ENCODE measurements at places on chromosomes 11 and 22.
A peak's percentile ranks its signal among the peaks of the same experiment; 100 is the strongest.

DNA sequence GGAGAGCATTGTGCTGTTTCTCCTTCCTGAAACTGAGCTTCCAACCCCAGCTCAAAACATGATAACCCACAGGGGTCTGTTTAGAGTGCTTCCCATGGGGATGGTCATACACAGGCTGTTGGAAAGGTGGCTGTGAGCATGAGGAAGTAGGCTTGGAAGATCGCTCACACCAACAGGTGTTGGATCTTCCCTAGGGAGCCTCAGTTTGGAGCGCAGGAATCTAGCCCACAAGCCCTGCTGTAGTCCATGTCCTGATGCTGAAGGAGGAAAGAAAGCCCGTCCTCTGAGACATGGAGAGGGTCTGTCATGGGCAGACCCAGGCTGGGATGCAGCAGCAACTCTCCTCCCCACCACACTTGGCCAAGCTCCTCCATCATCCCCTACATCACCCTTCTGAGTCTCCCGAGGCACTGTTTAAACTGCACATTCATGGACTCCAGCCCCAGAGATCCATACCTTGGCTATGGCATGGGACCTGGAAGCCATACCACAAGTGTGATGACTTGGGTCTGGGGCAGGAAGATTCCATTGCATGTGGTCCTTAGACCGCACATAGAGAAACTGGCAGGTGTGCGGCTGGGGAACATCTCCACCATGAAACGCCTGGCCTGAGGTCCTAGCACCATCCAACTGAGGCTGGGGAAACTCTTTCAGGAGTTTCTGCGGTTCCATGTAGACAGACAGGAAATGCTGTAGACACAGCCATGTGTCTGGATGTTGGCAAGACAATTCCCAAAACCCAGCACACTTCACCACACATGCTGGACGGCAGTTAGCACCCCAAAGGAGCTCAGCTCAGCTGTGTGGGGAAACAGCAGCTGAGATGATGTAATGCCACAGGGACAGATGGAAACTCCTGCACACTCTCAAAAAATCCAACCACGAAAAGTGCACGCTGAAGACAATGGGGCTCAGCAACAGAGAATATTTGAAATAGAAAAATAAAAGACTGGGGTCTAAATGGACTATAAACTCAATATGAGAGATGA is 27.6 kb upstream of the TTC12 start:
- DNase-seq, result no peak

DNA sequence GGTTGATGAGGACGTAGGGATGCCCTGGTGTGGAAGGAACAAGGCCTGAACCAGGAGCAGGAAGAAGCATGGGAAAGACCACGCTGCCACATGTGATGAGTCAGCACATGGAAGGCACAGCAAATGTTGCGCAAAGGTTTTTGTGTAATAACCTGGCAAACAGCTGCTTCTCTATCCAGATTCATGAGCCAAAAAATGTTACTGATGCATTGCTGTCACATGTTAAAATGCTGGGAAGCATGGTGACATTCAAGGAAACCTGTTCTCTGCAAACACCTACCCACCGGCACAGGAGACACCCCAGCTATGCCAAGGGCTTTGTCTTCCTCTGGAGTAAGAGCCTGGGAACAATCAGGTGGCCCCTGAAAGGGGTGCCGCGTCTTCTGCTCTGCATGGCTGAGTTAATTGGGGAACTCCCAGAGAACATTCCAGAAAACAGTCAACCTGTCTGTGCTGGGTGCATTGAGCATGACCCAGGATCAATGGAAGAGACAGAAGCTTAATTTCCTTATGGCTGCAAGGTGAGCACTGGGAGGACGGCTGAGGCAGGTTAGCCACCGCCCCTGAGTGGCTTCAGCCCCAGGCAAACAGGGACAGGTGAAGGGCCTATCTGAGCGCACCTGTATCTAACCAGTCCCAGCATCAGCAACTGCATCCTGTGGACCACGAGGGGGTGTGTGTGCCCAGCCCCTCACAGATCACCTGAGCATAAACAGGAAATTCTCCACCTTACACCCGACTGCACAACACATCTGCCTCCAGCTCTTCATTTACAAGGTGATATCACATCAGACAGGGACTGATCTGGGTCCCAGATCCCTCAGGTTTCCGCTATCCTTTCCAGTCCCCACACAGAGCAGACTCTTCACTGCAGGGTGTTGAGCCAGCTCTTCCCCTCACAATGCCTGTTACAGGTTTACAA is 108.4 kb downstream of the GGTLC2 start:
- no peak for DNase-seq

- DNase-seq, result no peak
Observed at GRCh38 chr11:99937330-99937729, 749.8 kb upstream of the ARHGAP42 start.

DNA sequence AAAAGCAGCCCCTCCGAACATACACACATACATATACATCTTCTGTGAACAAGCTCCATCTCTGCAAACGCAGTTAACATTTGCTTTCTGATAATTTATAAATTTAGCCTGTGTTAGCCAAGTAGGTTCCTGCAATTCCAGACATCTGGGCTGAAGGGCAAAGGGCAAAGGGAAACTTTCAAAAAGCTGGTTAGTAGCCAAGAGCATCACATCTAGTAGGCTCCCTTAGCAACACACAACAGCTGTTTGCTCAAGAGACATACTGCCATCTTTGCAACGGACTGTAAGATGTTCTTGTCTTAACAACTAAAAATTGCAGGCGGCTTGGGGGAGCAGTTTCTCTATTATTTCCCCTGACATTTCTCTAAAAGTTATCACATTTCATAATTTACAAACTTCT is 134.9 kb downstream of the RBFOX2 start:
- peak; percentile 23 for DNase-seq

GRCh38 chr22:48902001-48902869 is 925.4 kb downstream of the BRD1 start:
- no peak for DNase-seq

GRCh38 chr11:19565639-19566038 is 147.0 kb upstream of the NAV2 start:
- no peak for DNase-seq

All from retina (tissue), 1 donor.